SHP77 treated with DMSO at 0.1 percent for 48 hours (cell line): ENCODE measurements at places on chromosomes 2 and 18.
A peak's percentile ranks its signal among the peaks of the same experiment; 100 is the strongest.

- DNase-seq, result no peak
These were observed 353.6 kb upstream of the ID2 start for GRCh38 chr2:8328217-8328616.

- no peak for DNase-seq
These were observed 129.5 kb downstream of the PAX3 start for GRCh38 chr2:222169346-222169745.

DNA sequence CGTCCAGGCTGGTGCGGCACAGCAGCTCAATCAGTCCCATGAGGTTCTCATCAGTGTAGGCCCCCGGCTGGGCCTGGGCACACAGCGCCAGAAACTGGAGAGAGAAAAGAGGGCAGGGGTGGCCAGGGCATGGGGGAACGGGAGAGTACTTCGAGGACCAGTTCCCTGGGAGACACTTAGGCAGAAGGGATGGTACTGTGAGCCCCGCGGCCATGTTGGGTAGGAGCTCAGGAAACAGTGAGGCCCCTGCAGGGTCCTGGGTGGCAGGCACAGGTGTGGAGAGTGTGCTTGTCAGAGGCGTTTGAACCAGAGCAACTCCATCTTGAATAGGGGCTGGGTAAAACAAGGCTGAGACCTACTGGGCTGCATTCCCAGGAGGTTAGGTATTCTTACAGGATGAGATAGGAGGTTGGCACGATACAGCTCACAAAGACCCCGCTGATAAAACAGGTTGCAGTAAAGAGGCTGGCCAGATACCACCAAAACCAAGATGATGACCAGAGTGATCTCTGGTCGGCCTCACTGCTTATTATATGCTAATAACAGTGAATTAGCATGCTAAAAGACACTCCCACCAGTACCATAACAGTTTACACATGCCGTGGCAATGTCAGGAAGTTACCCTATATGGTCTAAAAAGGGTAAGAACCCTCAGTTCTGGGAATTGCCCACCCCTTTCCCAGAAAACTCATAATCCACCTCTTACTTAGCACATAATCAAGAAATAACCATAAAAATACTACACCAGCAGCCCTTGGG is 51.9 kb upstream of the SEMA4C start:
- no peak for DNase-seq

GRCh38 chr2:207035875-207036274 is 96.6 kb downstream of the CPO start:
- no peak for DNase-seq

GRCh38 chr2:219969508-219969907 is 342.1 kb downstream of the SLC4A3 start:
- no peak for DNase-seq

DNA sequence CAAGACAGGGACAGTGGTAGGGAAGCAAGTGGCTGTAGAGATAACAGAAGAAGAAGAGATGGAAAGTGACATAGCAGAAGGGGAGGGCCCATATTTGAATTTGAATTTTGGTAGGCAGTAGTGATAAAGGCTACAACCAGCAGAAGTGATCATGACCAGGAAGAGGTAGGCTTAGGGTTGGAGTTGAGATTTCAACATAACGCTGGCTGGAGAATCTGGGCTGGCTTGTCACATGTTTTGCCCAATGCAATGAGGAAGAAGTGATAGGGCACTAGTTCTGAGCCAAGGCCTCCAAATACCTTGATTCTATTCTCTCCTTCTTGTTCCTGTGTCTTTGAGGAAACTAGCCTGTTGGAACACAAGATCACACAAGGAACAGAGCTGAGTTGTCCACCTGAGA is 69.4 kb downstream of the SCG2 start:
- no peak for DNase-seq

GRCh38 chr2:62296034-62296831 is 100.3 kb downstream of the B3GNT2 start:
- no peak for DNase-seq

DNA sequence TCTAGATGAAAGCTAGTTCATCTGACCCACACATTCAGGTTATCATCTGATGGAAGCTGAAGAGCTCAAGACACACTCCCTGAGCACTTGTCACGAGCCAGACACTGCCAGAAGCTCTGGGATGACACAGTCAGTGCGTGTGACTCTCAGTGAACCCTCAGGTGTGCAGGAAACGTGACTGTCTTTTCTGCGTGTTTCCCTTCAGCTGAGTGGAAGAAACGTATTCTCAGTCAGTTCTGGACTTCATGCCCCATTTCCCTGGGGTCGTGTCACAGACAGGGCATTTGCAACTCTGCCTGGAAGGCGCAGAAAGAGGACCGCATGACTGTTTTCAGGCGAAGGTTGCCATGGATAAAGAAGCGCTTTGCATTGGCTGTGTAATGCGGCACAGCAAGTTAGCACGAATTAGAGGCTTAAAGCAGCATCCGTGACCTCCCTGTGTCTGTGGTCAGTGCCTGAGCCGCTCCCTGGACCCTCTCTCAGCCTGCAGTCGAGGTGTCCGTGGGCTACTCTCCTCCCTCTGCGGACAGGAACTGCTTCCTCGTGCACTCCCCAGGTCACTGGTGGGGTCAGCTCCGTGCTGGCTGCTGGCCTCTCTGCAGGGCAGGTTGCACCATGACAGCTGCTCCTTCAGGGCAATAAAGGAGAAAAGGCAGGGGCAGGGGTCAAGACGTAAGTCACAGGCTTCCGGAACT is 3.3 kb upstream of the ALLC start:
- no peak for DNase-seq

DNA sequence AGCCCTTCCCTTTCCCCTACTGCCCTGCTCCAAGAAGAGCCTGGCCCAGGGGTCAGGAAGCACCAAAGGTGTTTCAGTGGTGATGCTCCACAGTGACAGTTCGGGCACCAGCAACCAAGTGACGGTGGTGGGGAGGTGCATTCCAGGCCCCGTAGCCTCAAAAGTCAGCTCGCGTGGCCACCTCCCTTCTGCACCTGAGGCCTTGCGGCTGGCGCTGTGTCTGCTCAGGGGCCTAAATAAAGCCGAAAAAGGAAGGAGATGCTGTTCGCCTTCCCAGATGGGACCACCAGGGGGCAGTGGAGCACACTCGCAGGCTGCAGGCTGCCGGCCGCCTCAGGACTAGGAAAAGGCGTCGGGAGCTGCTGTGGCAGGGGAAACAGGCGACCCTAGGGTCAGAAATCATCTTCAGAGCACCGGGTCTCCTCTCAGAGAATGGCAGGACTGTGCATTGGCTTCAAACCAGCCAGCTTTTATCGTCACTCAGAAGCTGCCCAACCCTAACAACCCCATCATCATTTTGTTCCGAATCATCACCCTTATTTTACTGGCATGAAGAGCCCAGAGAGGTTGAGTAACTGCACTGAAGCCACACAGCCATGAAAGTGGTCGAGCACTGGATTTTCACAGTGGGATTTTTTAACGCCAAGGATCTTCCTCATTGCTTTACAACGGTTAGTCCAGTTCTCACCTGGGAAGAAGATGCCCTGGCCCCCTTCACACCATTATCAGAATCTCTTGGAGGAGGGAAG is 213.0 kb upstream of the CELF4 start:
- peak; percentile 39 for DNase-seq

- DNase-seq, result no peak
These were observed 4.0 kb downstream of the NOP58 start for GRCh38 chr2:202269585-202269984.

DNA sequence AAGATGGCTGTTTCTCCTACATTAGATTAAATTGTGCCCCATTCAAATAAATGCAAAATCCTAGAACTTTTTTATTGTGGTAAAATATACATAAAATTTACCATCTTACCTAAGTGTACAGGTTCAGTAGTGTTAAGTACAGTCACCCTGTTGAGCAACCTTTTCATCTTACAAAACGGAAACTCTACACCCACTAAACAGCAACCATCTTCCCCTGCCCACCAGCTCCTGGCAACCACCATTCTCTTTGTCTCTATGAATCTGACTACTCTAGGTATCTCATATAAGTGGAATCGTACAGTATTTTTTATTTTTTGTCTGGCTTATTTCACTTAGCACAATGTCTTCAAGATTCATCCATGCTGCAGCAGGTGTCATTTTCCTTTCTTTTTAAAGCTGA is 53.0 kb downstream of the ASXL2 start:
- no peak for DNase-seq

GRCh38 chr2:173452416-173452815 is 97.7 kb downstream of the CDCA7 start:
- DNase-seq, result no peak

DNA sequence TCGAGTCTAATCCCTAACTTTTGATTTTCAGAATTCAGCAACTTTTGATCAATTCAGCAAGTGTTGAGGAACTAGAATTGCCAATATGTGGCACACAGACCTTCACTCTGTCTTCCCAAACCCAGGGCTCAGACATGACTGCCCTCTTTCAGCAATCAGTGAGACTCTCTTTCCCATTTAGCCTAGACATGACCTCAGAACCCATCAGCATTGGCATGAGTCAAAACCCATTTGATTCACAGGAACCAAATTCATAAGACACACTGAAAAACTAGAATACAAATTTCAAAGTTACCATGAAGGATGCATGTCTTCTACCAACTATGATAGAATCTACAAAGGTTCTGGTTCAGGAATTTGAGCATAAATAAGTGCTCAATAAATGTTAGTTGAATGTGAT is 113.6 kb upstream of the MAP3K20 start:
- DNase-seq, result no peak

DNA sequence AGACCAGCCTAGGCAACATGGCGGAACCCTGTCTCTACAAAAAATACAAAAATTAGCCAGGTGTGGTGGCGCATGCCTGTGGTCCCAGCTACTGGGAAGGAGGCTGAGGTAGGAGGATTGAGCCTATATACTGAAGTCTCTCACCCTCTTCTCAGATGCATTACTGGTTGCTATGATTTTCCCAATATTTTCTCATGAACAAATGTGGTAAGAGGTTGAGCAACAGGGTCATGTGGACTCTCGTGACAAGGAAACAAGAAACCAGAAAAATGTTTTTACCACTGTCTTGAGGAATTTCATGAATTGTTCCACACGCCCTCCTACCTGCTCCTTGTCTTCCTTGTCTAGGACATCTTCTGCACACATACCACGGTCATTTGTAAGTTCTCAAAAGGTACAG is 12.4 kb downstream of the LMAN2L start:
- DNase-seq, result no peak

GRCh38 chr2:20680744-20681375 is 13.9 kb downstream of the GDF7 start:
- no peak for DNase-seq

GRCh38 chr2:102832789-102833188 is 71.0 kb downstream of the TMEM182 start:
- DNase-seq, result no peak

- peak; percentile 81 for DNase-seq
These were observed 212.1 kb upstream of the NCKAP5 start for GRCh38 chr2:133780099-133780996.

DNA sequence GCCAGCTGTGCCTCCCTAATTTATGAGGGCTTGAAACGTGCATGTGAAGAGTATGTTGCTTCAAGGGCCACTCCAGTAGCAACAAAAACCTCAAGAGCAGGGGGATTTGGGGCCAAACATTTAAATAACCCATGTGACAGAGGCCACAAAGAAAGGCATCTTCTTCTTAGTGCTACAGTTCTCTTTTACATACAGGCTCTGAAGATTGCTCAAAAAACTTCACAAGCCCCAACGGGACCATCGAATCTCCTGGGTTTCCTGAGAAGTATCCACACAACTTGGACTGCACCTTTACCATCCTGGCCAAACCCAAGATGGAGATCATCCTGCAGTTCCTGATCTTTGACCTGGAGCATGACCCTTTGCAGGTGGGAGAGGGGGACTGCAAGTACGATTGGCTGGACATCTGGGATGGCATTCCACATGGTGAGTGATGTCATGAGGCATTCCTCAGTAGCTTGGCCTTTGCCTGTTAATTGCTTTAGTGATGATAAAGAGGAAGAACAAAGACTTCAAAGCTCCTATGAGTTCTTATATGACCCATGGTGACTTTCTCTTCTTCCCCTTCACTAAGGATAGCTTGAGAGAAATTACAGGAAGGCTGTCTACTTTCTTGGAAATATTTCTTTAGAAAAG is 40.1 kb downstream of the NRP2 start:
- no peak for DNase-seq

GRCh38 chr2:21820271-21820670 is 696.5 kb downstream of the TDRD15 start:
- DNase-seq, result no peak

DNA sequence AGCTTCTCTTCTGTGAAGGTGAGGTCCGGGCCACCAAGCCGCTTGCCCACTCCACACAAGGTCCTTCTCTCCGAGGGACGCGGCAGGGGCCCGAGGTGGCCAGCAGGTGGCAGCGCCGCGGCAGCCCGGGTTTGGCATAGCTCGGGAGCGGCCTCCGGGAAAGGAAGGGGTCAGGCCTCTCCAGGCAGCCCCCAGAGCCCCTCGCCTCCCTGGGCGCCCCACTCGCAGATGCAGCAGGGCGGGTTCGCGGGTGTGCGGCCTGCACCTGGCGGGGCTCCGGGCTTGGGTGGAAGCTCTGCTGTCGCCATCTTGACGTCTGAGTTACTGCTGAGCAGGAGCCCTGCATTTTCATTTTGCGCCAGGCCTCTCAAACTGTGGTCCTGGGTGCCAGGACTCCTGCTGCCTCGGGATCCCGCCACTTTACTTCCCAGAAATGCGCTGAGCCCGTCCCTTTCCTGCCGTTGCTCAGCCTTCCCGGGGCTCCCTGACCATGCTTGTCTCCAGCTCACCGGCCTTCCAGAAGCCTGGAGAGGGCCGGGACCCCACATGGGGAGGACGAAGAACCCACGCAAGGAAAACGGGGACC is 18.6 kb upstream of the NCL start:
- DNase-seq, result peak; percentile 59

GRCh38 chr2:37344453-37345361 is at the start of gene QPCT:
Gene QPCT (plus strand): TSS chr2:37344630. CDS start chr2:37344732, 102 bp downstream.
- DNase-seq, result no peak

GRCh38 chr2:161028581-161028980 is 131.6 kb upstream of the TANK start:
- DNase-seq, result no peak
